ENCODE measurements at places on chromosomes 4 and X.

GRCh38 chr4:171130256-171130801 lies 682.9 kb upstream of the GALNTL6 start:
- DNase-seq, result peak; percentile 16

- DNase-seq, result no peak
Measured at GRCh38 chr4:145823743-145824142, 114.9 kb downstream of the ZNF827 start.

DNA sequence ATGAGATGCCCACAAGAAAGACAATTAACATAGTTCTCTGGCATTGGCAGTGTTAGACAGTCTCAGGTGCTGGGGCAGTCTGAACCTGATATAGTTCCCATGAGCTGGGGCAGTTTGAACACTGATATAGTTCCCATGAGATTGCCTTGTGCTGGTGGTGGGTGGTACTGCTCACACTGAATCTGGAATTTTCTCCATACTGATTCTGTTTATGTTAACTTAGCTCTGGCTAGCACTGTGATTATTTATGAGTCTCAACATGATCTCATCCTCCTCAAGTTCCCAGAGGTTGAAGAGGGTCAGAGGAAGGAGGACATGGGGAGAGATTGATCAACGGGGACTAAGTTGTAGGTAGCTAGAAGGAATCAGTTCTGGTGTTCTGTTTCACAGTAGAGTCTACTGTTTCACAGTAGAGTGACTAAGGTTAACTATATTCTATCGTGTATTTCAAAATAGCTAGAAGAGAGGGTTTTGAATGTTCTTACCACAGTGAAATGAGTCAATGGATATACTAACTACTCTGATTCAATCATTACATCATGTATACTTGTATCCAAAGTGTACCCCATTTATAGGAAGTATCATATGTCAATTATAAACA lies 379.9 kb downstream of the ADAM29 start:
- no peak for DNase-seq

GRCh38 chr4:181143250-181143854 lies 1099.8 kb upstream of the TENM3 start:
- peak; percentile 89 for DNase-seq

- no peak for DNase-seq
Measured at GRCh38 chr4:41534404-41534803, 3.6 kb upstream of the LIMCH1 start.

GRCh38 chr4:28827866-28828265 lies 1892.3 kb upstream of the PCDH7 start:
- DNase-seq, result no peak

- peak; percentile 43 for DNase-seq
Measured at GRCh38 chrX:11913001-11913400, 155.0 kb downstream of the MSL3 start.

GRCh38 chr4:132056496-132056895 lies 1092.6 kb upstream of the PCDH10 start:
- peak; percentile 20 for DNase-seq

DNA sequence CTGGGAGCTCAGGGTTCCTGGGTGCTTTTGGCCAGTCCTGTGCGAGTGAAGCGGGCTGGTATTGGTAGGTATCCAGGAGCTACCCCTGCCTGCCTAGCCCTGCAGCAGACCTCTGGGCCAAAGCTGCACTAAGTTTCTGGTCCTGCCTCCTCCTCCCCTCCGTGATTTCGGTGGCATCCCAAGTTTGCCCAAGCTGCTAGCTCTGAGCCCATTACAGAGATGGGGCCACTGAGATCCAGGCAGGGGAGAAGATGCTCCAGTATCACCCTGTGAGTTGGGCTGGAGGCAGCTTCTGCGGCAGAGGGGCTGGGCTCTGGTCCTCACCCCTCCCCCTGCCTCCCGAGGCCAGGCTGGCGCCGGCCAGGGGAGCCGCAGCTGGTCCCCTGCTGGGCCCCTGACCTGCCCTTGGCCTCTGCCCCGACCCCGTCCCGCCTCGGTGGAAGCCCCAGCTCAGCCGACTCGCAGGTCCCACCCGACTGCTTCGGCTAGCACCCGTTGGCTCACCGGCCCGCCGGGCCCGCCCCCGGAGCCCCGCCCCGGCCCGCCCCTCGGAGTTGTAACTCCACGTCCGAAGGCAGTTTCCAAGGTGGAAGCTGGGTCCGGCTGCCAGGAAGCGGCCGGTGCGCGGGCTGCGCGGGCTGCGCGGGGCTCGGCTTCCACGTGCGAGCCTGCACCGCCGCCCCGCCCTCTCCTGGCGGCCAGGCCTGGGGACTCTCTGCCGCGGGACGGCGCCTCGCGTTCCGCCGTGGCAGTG lies at the start of gene DUSP9:
TSS of gene DUSP9 (plus strand) at position 584 of the 754 bp plus-strand sequence. CDS start 751 bp downstream, outside the sequence.
- peak; percentile 50 for DNase-seq

DNA sequence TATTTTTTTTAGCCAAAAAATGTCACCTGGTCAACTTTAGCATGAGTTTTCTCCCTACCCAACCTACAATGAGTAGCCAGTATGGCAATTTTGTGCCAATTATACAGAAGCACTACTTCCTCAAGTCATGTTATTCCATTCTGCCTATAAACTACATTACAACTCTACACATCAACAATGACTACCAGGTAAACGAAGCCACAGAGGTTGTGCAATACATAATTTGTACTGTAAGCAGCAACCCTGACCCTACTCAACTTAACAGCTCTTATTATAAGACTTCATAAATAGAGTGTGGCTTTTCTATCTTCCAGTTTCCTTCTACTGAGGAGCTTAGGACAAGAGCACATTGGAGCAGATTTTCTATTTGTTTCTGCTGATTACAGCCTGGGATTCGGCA lies 160.5 kb downstream of the HS3ST1 start:
- no peak for DNase-seq

DNA sequence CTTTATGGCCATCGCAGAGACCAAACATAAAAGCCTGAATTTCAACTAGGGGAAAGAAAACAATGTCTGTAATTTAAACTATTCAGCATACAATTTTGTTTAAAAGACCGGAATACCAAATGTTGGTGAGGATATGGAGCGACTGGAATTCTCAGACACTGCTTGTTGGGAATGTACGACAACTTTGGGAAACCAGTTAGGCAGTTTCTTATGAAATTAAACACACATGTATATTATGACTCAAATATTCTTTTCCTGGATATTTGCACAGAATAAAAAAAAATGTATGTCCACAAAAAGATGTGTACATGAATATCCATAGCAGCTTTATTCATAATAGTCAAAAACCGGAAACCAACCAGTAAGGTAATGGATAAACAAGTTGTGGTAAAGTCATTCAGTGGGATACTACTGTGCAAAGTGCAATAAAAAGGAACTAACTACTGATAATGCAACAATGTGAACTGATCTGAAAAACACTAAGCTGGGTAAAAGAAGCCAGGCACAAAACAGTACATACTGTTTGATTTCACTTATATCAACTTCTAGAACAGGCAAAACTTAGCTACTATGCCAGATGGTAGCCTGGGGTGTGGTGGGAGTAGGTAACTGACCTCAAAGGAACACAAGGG lies 152.7 kb upstream of the FTHL17 start:
- DNase-seq, result no peak
